ENCODE measurements at places on chromosomes 1 and 21. TPM values are rescaled to one million over a fixed set of nuclear protein-coding genes. Genes with fewer than 3 reads are reported as not detected.

GRCh38 chr1:6591222-6591621, 11.4 kb downstream of the ZBTB48 start:
- DNase-seq = no peak

GRCh38 chr1:43440358-43440757, 13.4 kb downstream of the HYI start:
- no peak for DNase-seq

DNA sequence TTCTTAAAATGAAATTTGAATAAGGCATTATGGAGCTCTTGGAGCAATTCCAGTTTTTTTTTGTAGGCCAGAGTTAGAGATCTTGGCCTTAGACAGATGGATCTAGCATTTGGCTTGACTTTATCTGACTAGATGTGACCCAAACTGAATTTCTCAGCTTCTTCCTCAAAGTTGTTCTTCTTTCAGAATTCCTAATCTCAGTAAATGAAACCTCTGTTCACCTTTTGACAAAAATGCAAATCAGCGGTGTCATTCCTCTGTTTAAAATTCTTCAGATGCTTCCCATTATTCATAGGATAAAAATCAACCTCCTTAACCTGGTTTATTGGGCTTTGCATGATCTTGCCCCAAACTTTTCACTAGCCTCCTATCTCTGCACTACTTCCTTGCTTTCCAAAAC, 177.6 kb downstream of the RASAL2 start:
- DNase-seq = no peak

DNA sequence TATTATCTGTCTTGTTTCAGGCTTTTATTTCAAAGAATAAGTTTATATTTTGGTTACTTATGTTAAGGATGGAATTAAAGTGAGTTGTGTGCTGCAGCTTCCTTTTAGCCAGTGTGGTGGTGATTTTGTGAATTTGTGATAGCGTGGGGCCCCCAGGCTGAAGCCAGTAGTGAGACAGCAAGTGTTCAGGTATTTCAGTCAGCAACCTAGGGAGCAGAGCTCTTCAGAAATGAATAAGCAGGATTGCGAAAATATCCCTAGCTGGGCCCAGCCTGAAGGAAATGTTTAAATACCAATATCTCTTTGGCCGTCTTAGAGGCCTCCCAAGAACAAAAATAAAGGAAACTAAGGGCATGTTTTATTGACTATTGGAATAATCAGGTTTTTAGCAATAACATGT, 150.8 kb upstream of the C1orf105 start:
- DNase-seq = no peak

DNA sequence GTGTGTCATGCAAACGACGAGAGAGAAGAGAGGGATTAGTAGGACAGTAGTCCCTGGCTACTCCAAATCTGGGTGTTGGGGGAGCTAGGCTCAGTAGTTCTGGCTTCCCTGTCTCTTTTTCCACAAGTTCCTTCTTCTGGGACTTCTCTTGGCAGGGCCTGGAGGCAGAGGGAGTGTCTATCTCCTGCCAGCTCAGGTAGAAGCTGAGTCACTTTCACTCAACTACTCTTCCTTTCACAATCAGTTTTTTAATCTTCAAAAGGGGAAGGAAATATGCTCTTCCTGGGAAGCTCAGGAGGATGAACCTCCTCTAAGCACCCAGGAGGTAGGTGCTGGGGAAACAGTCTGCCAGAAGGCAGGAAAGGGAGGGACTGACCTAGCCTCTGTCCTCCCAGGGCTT, 35.2 kb upstream of the MAGOH start:
- no peak for DNase-seq

The CELSR2 gene
- polyA plus RNA-seq = 0.98 TPM

The KIF21B gene
- 0.10 TPM for polyA plus RNA-seq

The FOXO6 gene
- 0.02 TPM for polyA plus RNA-seq
